GM12864 (cell line): ENCODE measurements at places on chromosomes 2 and 18.

GRCh38 chr2:98822301-98823164 lies 91.6 kb upstream of the MGAT4A start:
- DNase-seq = no peak

- no peak for DNase-seq
These were observed 45.1 kb upstream of the SCLY start for GRCh38 chr2:238015705-238016104.

GRCh38 chr2:149747456-149747855 lies 159.9 kb upstream of the MMADHC start:
- no peak for DNase-seq

- no peak for DNase-seq
These were observed 13.5 kb downstream of the DPP4 start for GRCh38 chr2:162060532-162060931.

GRCh38 chr2:224843141-224843540 lies 127.0 kb upstream of the CCDC195 start:
- DNase-seq = no peak

DNA sequence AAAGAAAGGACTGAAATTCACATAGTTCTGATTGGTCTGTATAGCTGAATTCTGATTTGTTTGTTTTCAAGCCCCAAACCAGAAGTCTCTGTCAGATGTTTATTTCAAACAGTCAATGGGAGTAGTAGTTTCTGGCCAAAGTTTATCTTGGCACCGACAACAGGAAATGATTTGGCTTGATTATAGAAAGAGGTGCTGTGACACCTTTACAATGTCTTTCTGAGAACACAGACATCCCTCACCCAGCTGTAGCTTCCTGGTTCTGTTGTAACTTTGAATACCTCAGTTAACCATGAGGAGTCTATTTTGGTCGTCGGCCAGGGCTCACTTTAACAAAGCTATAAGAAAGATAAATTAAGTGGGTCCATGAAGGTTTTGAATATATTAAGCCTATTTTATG lies 545.0 kb upstream of the ZNF804A start:
- no peak for DNase-seq

DNA sequence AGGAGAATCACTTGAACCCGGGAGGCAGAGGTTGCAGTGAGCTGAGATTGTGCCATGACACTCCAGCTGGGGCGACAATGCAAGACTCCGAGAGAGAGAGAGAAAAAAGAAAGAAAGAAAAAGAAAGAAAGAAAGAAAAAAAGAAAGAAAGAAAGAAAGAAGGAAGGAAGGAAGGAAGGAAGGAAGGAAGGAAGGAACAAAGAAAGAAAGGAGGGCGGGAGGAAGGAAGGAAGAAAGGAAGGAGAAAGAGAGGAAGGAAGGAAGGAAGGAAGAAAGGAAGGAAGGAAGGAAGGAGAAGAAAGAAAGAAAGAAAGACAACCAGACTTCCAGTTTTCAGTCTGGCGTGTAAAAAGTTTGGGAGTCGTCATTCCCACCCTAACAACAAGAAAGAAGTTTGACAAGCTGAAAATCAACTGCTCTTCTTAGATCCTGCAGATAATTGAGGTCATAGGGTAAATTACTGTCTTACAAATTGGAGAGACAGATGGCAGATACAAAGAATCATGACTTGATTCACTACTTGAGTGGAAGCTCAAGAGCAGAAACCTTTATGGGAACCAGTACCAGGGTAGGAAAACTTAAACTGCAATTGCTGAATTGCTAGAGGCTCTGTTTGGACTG lies 15.1 kb upstream of the CYP27C1 start:
- no peak for DNase-seq

GRCh38 chr2:164879901-164880535 lies 38.4 kb upstream of the COBLL1 start:
- DNase-seq = no peak

DNA sequence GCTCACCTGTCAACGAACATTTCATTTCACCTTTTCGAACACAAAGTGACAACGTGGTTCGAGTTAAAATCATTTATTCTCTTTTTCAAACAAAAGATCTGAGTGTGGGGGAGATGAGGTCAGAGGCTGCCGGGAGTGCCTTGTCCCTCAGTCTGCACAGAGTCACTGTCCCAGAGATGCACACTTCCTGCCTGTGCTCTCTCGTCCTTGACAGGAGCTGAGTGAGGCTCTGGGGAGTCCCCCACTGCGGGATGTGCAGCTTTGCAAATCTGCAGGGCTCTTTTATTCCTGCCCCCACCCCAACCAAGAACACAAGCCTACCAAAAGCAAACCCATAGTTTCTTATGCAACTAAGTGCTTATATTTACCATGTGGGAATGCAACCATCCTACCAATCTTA lies 497.8 kb downstream of the EIPR1 start:
- DNase-seq = no peak

- no peak for DNase-seq
These were observed 94.3 kb upstream of the GLI2 start for GRCh38 chr2:120641366-120641771.

- DNase-seq = no peak
These were observed 19.8 kb downstream of the POU3F3 start for GRCh38 chr2:104873689-104874054.

- no peak for DNase-seq
These were observed 2040.1 kb upstream of the LRRTM1 start for GRCh38 chr2:82344670-82345069.

DNA sequence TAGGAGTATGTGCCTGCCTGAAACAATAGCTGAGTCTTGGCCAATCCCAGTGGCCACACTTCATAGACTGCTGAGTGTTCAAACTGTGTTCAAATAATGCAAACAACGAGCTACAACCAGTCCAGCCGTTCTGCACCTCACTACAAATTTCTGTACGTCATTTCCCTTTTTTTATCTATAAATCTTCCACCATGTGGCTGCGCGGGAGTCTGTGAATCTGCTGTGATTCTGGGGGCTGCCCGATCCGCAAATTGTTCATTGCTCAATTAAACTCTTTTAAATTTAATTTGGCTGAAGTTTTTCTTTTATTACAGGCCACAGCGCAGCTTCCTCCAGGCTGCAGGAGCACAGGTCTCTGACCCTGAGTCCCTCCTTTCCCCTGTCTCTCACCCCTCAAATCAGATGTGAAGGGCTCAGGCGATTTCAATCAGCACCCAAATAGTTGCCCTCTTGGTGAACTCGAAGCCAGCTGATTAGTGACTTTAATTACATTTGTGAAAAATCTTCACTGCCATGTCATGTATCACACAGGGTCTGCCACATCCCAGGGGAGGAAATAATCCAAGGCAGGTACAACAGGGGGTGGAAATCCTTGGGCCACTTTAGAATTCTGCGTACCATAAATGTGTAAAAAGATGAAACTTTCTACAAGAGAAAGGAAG lies 145.6 kb downstream of the NDUFA10 start:
- no peak for DNase-seq

DNA sequence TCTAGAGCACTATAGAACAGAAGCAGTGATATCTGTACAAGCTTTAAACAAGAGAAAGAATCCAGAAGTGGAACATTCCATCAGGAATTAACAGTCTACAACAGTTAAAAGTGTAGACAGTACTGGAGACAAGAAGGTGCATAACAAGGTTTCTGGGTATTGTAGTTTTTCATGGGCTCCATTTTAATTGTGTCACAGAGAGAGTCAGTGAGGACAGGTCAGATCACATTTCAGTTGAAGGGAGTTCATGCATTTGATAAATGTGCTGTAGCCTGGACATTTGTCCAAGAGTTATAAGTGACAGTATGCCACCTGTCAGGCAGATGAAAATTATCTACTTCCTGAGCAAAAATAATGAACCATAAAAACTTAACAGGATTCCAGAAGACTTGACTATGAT lies 328.6 kb downstream of the CNTNAP5 start:
- no peak for DNase-seq

- DNase-seq = no peak
These were observed 59.4 kb downstream of the ANKMY1 start for GRCh38 chr2:240498171-240498957.

DNA sequence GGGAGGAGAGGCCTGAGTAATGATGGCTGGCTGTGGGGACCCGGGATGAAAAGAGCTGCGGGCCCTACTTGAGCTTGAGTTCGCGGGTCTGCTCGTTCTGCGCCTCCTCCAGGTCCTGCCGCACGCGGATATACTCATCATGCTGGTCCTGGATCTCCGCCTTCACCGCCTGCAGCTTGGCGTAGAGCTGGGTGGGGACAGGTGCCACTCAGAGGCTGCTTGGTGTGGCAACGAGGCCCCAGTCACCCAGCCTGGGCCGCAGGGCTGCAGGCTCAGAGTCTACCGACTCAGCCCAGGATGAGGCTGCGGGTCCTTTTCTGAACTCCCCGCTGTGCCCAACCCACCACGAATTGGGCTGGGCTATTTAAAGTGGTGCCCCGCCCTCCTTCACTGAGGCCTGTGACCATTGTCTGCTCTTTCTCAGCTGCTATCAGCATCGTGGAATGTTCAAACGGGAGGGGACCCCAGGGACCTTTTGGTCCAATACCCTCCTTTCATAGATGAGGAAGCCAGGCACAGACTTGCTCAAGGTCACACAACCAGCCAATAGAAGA lies 28.0 kb downstream of the KIF3C start:
- no peak for DNase-seq

DNA sequence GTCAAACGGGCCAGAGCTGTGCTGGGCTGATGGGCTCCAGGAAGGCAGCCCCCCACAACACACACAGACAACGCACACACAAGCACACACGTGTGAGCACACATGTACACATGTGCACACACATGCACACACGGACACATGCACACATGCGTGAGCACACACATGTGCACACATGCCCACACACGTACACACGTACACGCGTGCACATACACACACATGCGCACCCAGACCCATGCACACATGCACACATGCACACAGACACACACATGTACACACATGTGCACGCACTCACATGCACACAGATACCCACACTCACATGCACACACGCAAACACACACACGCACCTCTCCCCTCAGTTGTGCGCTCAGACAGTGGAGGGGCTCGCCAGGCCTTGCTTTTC lies 31.2 kb upstream of the HPCAL1 start:
- DNase-seq = no peak

- no peak for DNase-seq
These were observed 1653.3 kb upstream of the TMEFF2 start for GRCh38 chr2:193847991-193848390.

GRCh38 chr2:152336854-152337510 lies 2.0 kb downstream of the FMNL2 start:
- DNase-seq = no peak

DNA sequence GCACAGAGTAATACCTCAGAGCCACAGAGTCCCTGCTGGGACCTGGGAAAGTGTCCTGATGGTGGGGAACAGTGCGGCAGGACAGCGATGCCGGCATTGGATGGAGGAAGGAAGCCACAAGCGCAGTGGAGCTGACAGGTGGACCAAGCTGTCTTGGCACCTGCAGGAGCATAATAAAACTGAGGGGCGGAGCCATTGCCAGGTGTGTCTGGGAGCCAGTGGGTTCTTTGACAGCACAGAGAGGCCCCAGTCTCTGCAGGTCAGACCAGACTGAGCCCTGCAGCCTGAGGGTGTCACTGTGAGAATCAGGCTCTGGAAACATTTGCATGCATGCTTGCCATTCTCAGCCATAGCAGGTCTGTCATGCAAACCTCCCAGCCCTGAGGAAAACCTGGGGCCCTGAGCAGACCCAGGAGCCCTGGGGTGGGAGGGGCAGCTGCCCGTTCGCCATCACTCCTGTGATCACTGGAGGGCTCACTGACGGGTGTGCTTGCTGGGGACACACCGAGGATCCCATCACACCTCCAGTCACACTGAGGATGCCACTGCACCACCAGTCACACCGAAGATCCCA lies 210.5 kb upstream of the HDAC4 start:
- DNase-seq = no peak

- no peak for DNase-seq
These were observed 41.2 kb downstream of the ZCCHC2 start for GRCh38 chr18:62564044-62564443.

DNA sequence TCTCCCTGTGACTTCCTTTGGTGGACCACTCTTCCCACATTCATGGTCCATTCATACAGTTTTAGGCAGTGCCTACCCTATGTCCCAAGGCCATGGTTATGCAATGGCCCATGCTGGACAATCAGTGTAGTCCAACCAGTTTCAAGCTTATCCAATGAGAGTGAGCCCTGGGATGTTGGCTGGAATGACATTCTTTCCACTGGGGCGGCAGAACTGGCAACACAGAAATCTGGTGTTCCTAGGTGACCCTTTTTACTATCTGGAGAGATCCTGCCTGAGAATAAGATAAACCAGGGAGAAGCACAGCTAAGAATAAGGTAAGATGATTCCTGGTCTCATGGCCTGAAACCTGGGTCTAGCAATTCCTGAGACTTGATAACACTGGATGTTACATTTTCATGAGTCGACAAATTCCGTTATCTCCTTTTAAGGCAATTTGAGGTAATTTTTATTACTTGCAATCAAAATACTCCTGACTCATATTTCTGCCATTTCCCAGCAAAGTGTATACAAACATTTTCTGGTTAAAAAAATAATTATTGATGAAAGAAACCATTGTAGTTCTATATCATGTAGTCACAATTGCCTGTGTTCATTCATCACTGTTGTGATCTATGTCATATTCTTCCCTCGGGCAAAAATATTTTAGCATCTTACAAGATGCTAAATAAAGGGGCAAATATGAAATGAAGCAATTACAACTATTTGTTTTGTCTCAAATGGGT lies 271.5 kb upstream of the LYPD1 start:
- no peak for DNase-seq

DNA sequence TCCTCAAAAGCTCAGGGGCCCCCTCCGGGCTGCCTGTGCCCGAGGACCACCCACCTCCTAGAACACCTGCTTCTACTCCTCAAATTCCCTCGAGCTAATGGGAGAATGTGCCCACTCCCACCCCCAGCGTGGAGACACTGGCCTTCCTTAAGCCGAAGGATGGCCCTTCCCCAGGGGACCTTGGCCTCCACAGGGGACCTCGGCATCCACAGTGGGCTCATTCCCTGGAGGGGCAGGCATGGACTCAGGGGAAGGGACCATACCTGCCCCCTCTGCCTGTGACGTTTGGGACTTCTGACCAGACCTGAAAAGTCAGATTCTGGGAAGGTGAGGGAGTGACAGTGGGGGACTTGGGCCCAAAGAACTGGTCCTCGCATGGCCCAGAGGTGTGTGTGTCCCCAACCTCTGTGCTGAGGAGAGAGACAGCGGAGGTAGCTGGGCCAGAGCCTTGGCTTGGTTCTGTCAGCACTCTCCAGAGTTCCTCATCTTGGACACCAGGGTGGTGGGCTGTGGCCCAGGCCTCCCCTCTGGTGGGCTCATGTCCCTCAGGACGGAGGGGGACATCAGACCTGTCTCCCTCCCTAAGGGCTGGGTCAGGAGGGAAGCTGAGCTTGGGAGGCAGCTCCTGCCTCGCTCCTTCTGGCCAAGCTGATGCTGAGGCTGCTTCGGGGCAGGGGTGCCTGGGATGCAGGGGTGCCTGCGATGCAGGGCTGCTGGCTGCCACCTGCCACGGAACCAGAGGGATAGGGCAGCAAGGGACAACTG lies 240.4 kb downstream of the HAUS1 start:
- no peak for DNase-seq

GRCh38 chr2:230824406-230824978 lies 40.2 kb upstream of the ITM2C start:
- DNase-seq = peak; percentile 65

GRCh38 chr2:152186262-152186661 lies 10.7 kb upstream of the STAM2 start:
- DNase-seq = no peak
